ENCODE measurements at places on chromosomes 7 and 10.

GRCh38 chr7:158460665-158461064, 127.0 kb downstream of the PTPRN2 start:
- DNase-seq, result no peak

DNA sequence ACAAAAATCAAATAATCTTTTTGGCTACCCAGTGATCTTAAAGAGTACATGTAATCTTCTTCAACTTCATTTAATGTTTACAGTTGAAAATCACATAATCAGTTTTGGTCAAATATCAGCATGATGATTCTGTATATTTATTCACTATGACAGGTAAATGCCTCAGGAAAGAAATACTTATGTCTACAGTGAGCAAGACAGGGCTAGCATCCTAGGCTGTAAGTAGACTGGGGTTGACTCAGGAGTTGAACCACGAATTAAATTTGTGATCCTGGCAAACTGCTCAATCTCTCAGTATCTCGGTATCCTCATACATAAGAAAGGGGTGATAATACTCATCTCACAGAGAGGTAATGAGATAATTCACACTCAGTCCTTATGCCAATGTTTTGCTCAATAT, 71.8 kb downstream of the SEMA3D start:
- DNase-seq, result no peak

- DNase-seq, result no peak
Observed at GRCh38 chr10:51030480-51030879, 43.8 kb upstream of the PRKG1 start.

DNA sequence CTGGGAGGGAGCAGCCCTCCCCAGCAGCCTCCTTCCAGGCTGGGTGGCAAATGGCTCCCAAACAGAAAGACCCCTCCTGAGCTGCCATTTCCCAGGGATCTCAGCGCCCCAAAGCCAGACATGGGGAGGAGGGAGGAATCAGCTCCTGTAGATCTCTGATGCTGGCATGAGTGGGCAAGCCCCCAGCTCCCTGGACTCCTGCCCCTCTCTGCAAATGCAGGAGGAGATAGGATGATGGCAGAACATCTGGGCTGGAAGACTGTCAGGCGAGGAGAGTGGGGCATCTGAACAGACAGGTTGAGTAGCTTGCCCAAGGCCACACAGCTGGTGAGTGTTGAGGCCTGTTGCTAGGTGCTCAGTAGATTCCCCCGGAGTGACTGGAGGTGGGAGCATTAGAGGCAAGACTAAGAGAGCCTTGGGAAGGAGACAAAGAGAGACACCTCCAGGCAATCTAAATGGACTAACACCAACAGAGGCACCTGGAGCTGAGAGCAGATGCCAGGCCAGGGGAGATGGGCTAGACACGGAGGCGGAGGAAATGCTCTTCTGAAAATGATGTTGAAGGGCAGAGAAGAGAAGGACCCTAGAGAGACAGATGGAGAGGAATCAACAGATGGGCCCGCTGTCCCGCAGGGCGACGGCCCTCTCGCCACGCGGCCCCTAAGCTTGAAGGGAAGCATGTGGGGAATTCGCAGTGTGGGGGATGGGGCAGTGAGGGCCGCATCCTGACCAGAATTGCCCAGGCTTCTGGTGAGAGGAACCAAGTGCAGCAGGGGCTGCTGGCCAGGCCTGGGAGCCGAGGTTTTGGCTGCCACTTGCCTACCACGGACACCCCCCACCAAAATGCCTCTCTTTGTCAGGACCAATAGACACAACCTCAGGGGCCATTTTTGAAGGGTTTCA, 84.8 kb upstream of the LRRC4 start:
- no peak for DNase-seq

GRCh38 chr10:53006663-53007526, 234.3 kb upstream of the MBL2 start:
- DNase-seq, result no peak
